ENCODE measurements at places on chromosomes 16 and 17.

DNA sequence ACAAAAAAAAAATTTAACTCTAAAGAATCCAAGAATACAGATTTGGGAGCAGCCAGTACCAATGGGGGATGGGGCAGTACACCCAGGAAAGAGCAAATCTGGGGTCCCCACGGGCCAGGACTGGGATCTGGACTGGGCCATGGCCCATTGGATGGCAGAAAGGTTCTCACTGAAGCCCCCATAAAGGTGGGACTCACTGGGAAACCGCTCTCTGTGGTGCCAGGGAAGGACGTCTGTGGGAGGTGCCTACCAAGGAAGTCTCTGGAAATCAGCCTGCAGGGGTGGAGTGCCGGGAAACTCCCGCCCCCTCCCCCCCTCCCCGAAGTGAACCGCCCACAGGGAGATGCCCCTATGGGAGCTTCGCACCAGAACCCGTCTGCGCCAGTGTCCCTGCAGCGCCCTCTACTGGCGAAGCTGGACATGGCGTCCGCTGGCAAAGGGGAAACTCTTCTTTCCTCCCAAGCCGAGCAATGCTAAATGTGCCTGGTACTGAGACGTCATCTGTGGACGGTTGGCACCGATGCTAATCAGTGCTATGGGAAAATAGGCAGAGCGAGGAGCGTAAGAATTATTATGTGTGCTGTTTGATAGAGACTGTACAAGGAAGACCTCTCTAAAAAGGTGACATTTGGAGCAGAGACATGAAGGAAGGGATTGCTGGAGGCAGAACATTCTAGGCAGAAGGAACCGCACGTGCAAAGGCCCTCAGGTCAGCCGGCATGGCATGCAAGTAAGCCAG is 671.1 kb downstream of the WWOX start:
- DNase-seq = peak; percentile 67

GRCh38 chr17:61490540-61490975 is 38.3 kb downstream of the TBX4 start:
- DNase-seq = no peak

- DNase-seq = no peak
Measured at GRCh38 chr17:48413613-48414405, 16.2 kb downstream of the SKAP1 start.

GRCh38 chr17:42270170-42270535 is 6.0 kb downstream of the STAT5B start:
- no peak for DNase-seq

GRCh38 chr16:7233975-7234374 is 98.7 kb upstream of the RBFOX1 start:
- no peak for DNase-seq

GRCh38 chr16:81790830-81791435 is 11.8 kb downstream of the PLCG2 start:
- no peak for DNase-seq

GRCh38 chr17:42153919-42154742 is 658 bp downstream of the RAB5C start:
- DNase-seq = peak; percentile 54

DNA sequence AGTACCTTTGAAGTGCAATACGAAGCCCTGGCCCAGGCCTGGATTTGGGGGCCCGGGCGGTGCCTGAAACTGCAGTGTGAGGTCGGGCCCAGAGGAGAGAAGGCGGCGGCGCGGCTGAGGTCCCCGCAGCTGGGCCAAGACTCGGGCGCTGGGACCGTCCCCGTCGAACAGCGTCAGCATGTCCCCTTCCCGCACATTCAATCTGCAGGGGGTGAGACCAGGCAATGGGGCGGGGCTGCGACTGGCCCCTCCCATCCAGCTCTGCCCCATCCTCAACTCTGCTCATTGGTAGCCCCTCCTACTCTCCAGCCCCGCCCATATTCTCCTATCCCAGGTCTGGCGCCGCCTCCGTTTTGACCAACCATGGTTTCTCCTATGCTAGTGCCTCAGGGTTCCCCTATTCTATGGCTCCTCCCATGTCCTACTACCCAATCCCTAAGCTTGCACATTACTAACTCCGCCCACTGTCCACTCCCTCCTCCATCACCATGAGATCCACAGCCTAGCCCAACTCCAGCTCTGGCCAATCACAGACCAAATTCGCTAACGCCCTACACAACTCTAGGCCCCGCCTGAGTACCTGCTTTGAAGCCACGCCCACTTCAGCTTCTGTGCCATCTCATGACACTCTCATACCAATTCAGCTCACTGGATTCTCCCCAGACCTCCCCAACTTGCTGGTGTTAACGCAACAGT is 14.4 kb upstream of the CDIPT start:
- peak; percentile 79 for DNase-seq

DNA sequence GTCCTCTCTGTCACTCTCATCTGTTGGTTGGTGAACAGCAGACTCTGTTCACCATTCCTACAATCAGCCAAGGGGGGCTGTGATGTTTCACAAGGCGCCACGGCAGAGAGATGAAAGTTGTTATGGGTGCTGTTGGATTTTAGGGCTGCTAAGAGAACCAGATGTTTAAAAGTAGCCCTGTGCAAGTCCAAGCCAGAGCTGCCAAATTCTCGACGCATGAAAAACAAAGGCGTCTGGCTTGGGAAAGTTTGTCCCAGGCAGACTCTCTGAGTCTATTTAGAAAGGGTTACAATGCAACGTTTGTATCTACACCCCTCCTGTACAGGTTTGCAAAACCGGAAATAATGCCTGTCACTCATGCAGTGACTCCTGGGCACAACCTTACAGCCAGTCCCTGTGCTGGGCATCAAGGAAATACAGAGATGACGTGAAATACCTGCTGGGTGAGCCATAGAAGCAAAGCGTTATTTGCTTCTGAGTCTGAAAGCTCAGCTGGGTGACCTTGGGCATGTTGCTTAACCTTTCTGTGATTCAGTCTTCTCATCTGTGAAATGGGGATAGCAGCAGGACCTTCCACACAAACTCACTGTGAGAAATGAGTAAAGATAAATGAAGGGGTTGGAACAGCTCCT is 74.8 kb downstream of the XYLT1 start:
- no peak for DNase-seq

- no peak for DNase-seq
Measured at GRCh38 chr16:3789375-3790099, 72.2 kb upstream of the TRAP1 start.

GRCh38 chr17:61474235-61474927 is 22.2 kb downstream of the TBX4 start:
- DNase-seq = no peak

DNA sequence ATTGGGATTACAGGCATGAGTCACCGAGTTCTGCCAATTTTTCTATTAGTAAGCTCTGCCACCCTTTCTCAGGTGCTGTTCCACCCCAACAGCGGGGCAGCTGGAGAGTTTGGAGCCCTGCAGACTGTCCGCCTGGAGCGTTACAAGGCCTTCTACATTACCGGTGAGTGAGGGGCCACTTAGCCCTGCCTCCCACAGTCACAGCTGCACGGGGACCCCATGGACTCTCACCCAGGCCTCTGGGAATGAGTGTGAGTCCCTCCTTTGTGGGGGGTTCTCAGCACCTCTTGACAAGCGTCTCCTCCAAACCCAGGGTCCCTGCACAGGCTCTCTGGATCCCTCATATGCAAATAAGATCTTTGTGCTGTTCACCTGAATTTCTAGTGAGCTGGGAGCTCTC is 56.0 kb downstream of the WIPI1 start:
- DNase-seq = no peak

- DNase-seq = no peak
Measured at GRCh38 chr17:73528679-73529078, 115.6 kb downstream of the SDK2 start.

DNA sequence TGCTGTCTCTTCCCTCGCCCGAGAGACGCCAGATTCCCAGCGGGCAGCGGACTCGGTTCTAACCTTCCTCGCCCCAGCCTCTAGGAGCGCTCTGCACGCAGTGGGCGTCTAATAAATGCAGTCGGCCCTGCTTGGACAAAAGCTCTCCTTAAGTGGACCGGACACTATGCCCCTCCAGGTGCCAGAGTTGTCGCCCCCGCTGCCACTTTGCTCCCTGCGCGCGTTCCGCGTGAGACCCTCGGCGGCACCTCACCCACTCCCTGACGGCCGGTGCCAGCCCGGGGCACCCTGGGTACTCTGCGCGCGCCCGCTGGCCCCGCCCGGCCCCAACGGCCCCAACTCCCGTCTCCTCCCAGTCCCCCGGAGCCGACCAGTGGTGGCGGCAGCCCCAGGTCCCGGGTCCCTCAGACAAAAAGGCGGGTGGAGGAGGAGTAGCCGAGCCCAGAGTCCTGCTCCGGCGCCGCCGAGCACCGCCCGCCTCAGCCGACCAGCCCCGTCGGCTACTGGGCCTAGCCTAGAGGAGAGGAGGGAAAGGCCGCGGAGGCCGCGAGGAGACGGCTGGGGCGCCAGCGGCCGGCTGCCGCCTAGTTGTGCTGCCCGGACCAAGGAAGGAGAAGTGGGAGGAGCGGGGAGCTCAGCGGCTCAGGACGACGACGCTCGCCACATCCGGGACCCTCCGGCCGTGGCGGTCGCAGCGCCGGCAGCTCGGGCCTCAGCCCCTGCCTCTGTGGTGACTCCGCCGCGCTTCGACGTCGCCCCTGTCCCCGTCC is 123.0 kb downstream of the GOSR1 start:
- peak; percentile 81 for DNase-seq

GRCh38 chr17:36142235-36142634 is 34.2 kb downstream of the TBC1D3B start:
- DNase-seq = no peak

- DNase-seq = no peak
Measured at GRCh38 chr17:81151278-81151677, 14.0 kb upstream of the PVALEF start.

GRCh38 chr17:34624767-34625383 is 45.5 kb downstream of the TMEM132E start:
- DNase-seq = no peak

- DNase-seq = peak; percentile 40
Measured at GRCh38 chr17:68437979-68438822, 19.1 kb downstream of the WIPI1 start.

GRCh38 chr17:20114466-20114865 is 105.3 kb downstream of the SPECC1 start:
- DNase-seq = no peak

- no peak for DNase-seq
Measured at GRCh38 chr16:29313559-29314048, 92.9 kb downstream of the NPIPB11 start.

GRCh38 chr16:14641926-14642325 is 9.2 kb downstream of the BFAR start:
- peak; percentile 74 for DNase-seq

- DNase-seq = no peak
Measured at GRCh38 chr17:48644159-48644558, 18.0 kb upstream of the HOXB9 start.

GRCh38 chr17:41806685-41807445 is 4.9 kb downstream of the P3H4 start:
- no peak for DNase-seq

DNA sequence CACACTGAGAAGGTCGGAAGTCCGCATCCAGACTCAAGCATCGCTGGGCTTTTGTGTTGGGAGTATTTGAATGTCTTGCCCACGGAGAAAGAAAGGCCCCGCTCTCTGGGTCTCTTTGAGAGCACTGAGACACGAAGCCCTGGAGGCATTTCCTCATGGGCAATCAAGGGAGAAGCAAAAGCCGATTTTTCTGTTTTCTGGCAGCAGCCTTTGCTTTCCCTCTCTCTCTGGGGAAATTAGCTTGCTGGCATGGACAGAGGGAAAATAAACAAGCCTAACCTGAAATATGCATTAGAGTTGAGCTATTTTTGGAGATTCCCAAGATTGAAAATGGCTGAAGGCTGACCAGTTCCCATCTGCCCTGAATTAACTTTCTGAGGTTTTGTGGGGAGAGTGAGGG is 238.7 kb downstream of the HAPSTR1 start:
- no peak for DNase-seq

GRCh38 chr17:29159306-29159860 is 20.8 kb downstream of the MYO18A start:
- no peak for DNase-seq

DNA sequence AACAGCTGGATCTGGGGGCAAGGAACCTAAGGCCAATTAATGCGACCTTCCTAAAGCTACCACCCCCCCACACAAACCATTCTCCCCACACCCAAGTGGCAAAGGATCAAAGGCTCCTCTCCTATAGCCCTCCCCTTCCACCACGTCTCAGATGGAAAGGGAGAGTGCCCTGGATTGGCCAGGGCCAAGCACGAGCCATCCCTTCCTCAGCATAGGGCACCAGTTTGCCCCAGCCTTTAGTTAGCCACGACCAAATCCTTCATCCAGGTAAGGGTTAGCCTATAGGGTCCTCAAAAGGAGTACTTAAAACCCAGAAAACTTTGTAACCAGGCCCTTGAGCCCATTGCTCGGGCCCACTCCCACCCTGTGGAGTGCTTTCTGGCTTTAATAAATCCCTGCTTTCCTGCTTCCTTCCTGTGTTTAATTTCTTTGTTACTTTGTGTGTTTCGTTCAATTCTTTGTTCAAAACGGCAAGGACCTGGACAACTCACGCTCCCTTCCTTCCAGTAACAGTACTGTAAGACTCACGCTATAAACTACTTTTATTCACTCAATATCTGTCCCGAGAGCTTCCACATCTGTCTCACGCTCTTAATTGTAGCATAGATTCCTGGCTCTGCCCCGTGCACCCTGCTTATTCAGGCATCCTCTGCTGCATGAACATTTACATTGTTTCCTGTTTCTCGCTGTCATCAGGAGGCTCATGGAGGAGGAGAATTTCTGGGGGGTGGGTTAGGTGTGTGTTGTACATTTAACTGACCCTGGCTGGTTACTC is 62.3 kb downstream of the TNFRSF13B start:
- no peak for DNase-seq

DNA sequence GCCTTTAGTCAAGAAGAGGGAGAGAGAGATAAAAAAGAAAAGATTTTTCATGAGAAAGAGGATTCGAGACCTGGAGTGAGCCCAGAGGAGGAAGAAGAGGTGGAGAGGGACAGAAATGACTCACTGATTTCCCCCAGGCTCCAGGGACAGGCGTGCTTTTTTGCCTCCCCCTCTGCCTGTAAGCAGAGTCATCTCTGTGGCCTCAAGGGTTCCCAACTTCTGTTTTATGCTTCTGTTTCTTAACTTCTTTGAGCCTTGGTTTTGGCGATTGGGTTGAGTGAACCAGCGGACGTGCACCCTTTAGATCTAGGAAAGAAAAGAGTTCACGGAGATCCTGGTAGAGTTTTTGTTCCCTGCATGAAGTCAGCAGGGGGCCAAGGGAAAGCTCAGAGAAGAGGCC is 147.9 kb upstream of the NOL11 start:
- DNase-seq = peak; percentile 82

GRCh38 chr16:52976539-52977167 is 76.0 kb downstream of the CHD9NB start:
- no peak for DNase-seq
